NCI-H510A (cell line): ENCODE measurements at places on chromosomes 7 and 10.

- DNase-seq, result no peak
Measured at GRCh38 chr7:7104971-7105370, 77.4 kb upstream of the C1GALT1 start.

DNA sequence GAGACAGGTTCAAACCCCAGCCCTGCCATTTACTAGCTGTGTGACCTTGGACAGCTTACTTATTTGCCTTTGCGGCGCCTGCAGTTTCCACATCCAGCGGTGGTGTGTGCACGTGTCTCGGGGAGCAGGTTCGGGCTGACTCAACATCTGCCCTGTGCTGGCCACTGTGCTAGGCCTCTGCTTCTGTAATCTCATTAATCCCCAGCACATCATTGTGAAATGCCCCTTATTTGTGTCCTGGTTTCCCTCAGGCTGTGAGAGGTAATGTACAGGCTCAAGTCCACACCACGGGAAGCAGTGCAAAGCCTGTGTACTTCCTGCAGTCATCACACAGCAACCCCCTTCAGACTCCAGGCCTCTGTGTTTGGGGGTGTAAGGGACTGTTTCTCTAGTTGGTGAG, 285.7 kb downstream of the RPS24 start:
- DNase-seq, result no peak

GRCh38 chr7:150407588-150408392, 28.7 kb downstream of the ZNF775 start:
- no peak for DNase-seq

- no peak for DNase-seq
Measured at GRCh38 chr10:48737886-48738285, 53.2 kb downstream of the WDFY4 start.

- DNase-seq, result no peak
Measured at GRCh38 chr10:33402220-33403073, 68.0 kb upstream of the NRP1 start.

DNA sequence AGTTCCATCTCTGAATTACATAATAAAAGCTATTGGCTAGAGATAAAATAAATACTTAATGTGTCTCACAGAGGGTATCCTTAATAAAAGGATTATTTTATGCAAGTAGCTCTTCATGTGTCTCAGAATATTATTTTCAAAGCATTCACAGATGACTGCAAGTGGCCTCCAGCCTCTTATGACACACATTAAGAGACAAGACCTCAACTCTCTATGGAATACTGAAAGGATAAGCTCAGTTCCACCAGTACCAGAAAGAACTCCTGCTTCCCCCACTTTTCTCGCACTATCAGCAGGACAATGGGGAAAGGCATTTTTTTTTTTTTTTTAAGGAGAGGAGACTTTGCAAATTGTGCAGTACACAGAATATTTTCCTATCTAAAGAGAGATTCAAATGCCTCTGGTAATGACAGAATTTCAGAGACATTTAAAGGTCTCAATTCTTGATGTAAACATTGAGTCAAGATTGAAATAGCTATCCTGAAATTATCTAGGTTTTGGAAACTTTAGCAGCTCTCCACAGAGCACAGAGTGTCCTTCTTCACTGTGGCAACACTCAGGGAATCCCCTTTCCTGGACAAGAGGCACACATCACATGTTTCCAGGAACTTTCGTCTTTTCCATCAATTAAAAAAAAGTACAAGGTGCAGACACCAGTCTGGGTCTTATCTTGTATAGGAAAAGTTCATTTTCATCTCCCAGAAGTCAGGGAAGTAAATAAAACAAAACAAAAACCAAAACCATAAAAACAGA, 122.0 kb upstream of the ANK3 start:
- DNase-seq, result no peak

DNA sequence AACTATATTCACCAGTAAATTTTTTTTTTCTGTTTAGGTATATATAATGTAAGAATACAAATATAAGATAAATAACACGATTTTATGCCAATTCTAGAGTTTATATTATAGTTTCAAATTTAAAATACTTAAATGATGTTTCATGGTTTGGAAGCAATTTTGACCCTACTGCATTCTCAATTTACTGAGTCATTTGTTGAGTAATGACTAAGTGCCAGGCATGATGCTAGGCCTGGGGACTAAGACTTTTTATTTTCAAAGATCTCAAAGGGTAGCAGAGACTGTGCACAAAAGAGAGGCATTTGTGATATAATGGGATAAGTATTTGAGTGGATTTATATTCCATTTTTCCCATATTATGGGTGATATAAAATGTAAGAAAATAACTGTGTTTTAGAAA, 78.9 kb upstream of the SMIM30 start:
- no peak for DNase-seq

DNA sequence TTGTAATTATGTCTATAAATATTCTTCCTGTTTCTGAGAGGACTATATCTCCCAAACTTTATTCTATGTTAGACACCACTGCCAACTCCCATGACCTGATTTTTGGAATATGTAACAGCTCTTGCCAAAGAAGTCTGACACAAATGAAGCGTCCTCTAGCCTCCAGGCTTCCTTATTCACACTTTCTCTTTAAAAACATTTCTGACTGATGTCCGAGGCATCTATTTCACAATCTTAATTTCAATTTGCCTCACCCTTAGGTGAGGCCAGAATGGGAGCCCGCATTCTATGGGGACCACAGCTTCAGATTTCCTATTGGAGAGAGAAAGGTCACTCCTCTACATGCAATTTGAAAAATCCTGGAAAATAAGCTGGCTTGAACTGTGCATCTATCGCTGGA, 873.2 kb downstream of the GATA3 start:
- DNase-seq, result no peak

GRCh38 chr10:117442521-117442920, 67.3 kb upstream of the PDZD8 start:
- no peak for DNase-seq

DNA sequence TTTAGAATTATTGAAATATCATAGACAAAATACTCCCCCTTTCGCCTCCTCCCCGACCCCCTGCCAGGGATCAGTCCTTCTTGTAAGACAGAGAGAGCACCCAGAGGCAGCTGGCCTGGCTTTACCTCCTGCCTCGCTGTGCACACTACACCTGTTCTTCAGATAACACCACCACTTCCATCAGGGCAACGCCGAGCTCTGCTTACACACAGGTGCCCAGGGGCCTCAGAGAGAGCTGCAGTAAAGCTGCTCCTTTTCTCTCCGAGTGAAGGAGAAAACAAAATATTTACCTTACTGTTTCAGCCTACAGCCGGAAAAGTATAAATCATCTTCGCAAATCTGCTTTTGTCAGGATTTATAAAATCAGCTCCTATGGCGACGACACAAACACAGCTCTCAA, 80.7 kb downstream of the HIPK2 start:
- DNase-seq, result peak; percentile 40

GRCh38 chr7:149704507-149704906, 68.9 kb downstream of the ZNF467 start:
- DNase-seq, result no peak

- no peak for DNase-seq
Measured at GRCh38 chr7:93933156-93933555, 11.6 kb downstream of the GNG11 start.

- no peak for DNase-seq
Measured at GRCh38 chr7:151406051-151406875, 3.6 kb downstream of the WDR86 start.

DNA sequence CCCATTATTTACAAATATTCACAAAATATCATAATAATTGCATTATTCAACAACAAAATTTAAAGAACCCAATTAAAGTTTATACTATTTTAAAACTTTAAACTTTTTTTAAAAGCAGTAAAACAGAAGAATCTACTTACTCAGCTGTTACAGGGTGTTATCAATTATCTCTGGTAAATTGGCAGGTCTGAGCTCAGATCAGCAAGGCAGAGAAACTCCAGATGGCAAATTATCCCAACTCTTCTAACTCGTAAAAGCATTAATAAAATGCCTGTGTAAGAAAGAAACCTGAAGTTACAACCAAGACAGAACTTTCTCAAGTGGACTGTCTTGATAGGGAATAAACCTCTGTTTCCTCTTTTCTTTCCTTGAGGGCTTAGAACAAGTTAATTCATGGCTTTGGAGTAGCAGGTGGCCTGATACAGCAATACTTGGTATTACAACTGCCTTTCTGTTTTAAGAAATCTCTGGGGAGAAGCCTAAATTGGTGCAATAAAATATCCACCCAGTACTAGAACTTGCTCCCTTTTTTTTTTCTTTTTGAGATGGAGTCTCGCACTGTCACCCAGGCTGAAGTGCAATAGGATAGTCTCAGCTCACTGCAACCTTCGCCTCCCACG, 275.3 kb upstream of the MKLN1 start:
- no peak for DNase-seq

GRCh38 chr7:14754631-14755030, 147.9 kb downstream of the DGKB start:
- DNase-seq, result no peak

- no peak for DNase-seq
Measured at GRCh38 chr10:86744067-86744725, 12.2 kb upstream of the BMPR1A start.

GRCh38 chr10:47165711-47166404, 134.1 kb upstream of the GDF10 start:
- no peak for DNase-seq

GRCh38 chr10:128296253-128297007, 170.2 kb upstream of the MKI67 start:
- no peak for DNase-seq

DNA sequence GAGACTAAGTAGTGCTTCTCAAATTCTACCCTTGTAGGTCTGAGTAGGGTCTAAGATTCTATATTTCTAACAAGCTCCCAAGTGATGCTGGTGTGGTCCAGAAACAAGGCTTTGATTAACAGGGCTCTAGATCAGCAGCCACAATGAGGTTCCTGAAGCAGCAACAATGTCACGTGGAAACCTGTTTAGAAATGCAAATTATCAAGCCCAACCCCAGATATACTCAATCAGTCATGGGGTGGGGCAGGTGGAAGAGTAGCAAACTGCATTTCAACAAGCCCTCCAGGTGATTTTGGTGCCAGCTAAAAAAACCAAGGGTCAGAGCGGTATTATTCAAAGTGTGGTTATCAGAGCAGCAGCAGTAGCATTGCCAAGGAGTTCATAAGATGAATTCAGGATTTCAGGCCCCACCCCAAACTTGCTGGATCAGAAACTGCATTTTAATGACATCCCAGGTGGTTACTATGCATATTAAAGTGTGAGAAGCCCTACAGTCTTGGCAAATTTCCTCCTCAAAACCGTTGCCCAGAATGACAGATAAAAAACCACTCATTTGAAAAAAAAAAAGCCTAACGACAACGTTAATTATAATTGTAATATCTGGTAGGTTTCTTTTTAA, 199.2 kb downstream of the AHR start:
- no peak for DNase-seq

DNA sequence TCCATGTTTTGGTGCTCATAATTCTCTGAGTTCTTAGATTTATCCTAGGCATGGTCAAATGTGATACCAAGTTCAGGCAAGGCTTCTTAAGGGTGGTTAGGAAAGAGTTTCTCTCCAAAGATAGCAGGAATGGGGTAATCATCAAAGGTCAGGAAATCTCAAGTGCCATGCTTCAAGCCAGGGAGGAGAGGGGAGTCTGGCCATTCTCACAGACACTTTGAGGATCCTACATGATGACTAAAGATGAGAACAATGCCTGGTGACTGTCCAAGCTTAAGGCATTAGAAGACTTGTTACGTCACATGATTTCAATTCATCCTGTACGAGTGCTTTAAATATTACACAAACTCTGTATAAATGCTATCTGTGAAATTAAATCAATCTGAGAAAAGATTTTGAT, 59.4 kb downstream of the POM121L12 start:
- no peak for DNase-seq

- no peak for DNase-seq
Measured at GRCh38 chr10:19825700-19826099, 9.5 kb downstream of the PLXDC2 start.

DNA sequence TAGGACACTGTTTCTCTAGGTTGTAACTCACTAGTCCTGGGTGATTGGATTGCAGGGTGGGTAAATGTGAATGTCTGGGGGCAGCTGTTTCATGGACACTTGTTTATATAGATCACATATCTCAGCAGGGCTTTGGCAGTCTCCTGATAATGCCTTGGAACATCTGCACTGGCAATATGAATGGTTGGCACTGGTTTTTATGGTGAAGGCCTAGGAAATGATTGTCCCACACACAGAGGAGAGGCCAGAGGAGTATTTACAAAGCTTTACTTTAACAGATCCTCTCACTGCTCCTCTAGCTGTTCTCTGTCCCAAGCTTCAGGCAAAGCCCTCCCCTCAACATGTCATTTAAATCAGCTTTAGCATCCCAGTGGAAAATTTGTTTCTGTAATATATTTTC, 171.3 kb upstream of the STEAP4 start:
- no peak for DNase-seq

DNA sequence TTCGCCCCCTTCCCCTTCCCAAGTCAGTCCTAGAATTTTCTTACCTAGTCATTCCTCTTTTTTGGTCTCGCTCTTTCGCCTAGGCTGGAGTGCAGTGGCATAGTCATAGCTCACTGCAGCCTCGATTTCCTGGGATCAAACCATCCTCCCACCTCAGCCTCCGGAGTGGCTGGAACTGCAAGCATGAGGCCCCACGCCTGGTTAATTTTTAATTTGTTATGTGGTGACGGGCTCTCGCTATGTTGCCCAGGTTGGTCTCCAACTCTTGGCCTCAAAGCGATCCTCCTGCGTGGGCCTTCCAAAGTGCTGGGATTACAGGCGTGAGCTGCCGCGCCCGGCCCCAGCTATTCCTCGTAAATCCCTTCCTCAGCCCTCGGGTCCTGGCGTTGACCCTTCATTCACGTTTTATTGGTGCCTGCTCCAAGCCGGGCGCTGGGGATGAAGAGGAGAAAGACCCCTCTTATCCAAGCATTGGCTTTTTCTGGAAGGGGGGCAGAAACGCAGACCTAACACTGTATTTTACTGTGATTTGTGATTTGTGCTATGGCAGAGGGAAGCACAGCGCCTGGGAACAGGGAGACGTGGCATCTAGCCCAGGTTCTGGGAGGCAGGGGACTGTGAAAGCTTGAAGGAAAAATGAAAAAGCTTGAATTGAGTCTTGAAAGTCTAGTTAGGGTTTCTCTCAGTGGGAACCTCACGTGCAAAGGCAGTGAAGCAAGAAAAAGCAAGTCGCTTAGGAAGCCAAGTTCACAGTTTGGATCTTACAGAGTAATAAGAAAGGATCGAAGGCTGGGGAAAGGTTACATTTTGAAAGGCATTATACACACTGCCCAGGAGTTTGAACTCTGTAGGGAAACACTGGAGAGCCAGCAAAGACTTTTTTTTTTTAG, 516 bp downstream of the ZNHIT1 start:
- no peak for DNase-seq

DNA sequence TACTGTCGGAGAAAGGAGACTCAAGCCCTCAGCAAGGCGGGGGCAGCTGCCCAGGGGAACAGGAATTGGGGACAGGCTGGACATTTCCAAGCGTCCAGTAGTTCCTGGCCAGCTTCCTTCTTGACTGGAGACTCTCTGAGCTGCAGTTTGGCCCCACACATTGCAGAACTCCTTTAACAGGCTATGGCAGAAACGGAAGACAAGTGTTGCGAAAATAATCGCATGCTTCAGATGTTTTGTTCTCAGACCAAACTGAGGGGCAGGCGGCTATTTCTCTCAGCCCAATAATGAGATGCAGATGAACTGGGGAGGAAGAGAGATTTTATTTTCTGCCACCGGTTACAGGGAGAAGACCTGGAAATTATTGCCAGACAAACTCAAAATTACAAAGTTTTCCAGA, 88.0 kb upstream of the PFKP start:
- DNase-seq, result no peak

- no peak for DNase-seq
Measured at GRCh38 chr10:114392112-114392835, 12.0 kb downstream of the AFAP1L2 start.

GRCh38 chr7:55044371-55044717, 25.5 kb downstream of the EGFR start:
- DNase-seq, result no peak

GRCh38 chr7:105775580-105775979, 100.8 kb downstream of the ATXN7L1 start:
- no peak for DNase-seq
